ENCODE measurements at places on chromosomes 4 and X.

DNA sequence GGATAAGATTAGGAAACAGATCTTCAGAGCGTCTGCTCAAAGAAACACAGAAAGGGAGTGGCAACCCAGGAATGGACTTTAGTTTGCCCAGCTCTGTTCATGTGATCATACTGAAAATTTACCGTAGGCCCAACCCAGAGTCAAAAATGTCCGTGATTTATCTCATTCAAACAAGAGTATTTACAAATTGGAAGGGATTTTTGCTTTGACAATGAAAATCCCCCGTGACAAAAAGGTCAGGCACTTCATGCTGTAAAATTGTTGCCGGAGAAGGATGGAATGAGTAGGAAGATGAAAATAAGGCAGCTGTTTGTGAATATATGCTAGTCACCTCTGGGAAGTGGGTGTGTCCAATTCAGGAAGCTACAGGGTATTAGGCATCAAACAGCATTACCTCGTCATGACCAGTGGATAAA lies 1.2 kb downstream of the SULT1B1 start:
- no peak for DNase-seq

- DNase-seq, result no peak
Measured at GRCh38 chr4:106494066-106494465, 125.5 kb upstream of the GIMD1 start.

DNA sequence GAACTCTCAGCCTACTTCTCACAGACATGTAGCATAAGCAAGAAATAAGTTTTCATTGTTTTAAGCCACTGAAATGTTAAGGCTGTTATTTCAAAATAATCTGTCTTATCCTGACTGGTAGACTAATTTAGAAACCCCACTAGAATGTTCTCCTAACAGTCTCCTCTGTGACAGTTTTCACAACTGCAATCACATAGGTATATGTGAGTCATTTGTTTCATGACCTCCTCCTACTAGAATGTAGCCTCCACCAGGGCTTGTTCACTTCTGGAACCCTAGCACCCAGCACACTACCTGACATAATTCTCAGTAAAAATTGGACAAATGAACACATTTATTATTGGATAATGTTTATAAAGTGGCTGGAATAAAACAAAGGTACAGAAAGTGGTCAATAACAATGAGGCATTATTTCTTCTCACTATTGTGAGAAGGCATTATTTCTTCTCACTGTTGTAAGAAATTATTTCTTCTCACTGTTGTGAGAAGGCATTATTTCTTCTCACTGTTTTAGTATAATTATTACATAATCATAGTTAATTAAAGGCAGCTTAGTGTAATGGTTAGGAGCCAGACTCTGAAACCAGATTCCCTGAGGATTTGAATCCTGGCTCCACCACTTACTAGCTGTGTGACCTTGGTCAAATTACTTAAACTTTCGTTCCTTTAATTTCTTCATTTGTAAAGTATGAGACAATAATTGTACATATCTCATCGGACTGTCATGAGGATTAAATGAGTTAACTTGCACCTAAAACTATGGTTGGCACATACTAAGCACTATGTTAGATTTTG lies 251.5 kb downstream of the RASL11B start:
- no peak for DNase-seq

DNA sequence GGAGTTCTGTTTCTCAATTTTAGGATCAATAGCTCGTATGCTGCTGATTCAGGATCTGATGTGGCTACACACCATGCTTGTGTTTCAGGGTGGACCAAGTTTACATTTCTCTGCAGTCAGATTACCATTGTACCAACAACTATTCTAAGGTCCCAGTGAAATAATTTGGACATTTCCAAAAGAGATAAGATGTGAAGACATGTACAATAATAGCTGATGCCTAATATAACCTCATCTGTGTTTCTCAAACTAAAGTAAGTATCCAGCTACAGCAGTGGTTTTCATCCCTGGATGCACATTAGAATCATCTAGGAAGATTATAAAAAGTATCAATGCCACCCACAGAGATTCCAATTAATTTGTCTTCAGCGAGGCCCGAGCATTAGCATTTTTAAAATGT lies 209.7 kb downstream of the ANTXR2 start:
- no peak for DNase-seq

DNA sequence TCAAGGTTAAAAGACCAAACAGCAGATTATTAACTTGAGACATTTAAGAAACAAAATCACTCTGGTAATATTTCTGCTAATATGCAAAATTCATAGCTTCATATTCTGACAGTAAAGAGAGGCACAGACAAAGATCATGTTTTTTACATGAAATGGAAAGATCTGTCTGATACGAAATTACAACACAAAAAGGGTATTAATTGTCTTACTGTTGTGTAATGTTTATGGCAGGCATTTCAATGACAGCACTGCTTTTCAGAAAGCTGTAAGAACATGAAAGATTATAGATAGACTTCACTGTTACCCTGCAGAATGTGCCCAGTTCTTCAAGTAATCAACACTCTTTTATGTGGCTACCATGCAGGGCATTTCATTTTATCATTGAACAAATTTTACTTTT lies 15.4 kb downstream of the DCHS2 start:
- no peak for DNase-seq

- no peak for DNase-seq
Measured at GRCh38 chr4:121740796-121741409, 24.1 kb downstream of the SMIM43 start.

- DNase-seq, result no peak
Measured at GRCh38 chr4:62448911-62449310, 1248.8 kb downstream of the ADGRL3 start.

DNA sequence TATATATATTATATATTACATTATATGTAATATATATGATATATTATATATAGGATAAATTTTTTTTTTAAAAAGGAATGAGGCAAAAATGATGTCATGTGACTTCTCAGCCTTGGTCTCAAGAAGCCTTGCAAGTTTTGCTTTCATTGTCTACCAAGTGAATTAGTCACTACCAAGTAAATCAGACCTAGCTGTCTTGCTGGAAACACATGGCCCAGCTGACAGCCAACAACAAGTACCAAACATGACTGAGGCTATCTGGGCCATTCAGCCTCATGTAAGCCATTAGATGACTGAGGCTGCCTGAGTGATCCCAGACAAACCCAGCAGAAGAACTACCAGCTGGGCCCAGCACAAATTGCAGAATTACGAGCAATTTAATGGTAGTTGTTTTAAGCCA lies 44.9 kb downstream of the HAND2 start:
- DNase-seq, result no peak

DNA sequence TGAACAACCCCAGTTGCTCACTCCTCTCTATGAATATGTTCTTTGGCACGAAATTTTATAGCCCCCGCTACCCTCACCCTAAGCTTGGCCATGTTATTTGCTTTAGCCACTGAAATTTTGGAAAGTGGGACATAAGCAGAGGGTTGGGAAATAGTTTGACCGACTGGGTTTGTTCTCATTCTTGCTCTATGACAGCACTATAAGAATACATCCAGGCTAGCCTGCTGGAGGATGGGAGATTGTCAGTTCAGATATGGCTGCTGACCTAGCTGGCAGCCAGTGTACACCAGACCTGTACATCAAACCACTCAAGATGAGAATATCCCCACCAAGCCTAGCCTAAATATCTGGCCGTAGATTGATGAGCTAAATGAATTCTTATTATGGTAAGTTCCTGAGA lies 298.1 kb downstream of the PDGFC start:
- DNase-seq, result no peak

DNA sequence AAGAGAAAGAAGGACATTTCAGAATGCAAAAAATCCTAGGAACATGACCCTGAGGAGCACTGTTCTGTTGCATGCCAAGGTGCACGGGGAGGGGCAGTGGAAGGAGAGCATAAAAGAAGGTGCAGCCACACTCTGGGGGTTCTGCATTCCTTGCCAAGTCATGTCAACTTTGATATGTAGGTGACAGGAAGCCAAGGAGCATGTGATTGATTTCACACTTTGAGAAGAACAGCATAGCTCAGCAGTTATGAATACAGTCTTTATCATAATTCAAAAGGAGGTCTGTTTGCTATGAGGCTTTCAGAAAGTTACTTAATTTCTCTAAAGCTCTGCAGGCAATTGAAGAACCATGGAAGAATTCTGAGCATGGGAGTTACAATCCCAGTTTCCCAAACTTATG lies 50.6 kb downstream of the SCFD2 start:
- no peak for DNase-seq

DNA sequence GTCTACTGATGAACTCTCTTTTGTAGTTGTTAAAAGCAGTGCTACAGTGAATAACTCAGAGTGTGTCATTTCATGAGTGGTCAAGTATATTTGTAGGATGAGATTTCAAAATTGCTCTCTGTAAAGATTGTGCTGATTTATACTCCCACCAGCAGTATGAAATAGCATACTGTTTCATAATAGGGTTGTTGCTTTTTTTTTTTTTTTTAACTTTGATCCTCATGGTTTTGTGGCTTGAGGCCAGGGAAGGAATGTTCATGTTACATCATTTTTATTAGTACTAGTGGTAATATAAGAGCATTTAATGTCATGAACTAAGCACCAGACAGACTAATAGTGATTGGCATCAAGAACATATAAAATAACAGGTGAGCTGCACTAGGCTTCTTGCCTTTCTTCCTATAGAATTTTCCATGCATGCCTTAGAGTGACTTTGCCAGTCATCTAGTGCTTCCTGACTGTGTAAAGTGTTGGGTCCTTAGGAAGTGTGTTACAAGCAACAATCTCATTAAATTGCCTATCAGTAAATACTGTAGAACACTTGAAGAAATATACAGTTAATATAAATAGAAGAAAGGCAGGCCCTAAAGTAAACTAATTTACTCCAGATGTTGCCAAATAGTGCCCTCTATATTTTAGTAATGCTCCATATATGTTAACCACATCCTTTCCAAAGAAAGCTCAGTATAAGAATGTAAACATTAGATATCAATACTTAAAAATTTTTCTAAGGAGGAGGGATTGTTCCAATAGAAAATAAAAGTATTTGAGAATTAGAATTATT lies 38.6 kb upstream of the MSMO1 start:
- DNase-seq, result no peak

- DNase-seq, result no peak
Measured at GRCh38 chr4:52135171-52135570, 84.1 kb downstream of the SPATA18 start.

DNA sequence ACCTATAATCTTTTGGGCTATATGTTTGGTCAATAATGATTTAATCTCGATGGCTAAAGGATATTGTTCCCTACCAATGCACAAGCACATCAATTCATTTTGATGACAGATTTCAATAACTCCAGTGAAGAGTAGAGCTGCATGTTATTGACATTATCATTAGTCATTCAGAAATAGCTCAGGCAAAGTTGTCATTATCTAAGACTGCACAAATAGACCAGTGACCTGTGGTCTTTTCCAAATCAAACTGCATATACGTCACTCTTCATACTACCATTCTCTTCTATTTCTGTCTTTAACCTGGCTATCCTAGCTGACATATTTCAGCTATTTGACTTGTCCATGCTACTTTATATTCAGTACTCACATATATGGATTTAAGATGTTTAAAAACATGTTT lies 1050.8 kb downstream of the C4orf33 start:
- DNase-seq, result no peak

GRCh38 chrX:2501559-2502102 lies 855 bp upstream of the DHRSX start:
- no peak for DNase-seq

DNA sequence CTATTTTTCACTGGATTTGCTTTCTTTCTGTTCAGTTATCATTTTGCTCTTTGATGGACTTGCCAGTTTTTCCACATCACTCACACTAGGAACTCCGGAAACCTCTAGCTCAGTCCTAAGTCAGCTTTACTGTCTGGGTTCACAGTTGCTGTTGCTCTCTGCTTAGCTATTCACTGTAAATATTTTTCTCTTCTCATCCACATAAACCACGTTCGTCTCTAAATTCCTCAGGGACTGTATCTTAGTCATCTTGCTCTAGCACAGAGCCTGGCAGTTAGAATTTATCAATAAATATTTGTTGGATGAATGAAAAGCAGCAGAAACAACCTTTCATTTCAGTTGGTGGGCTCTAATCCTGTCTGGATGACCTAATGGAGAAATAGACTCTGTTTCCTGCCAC lies 119.4 kb upstream of the DMD start:
- DNase-seq, result no peak

DNA sequence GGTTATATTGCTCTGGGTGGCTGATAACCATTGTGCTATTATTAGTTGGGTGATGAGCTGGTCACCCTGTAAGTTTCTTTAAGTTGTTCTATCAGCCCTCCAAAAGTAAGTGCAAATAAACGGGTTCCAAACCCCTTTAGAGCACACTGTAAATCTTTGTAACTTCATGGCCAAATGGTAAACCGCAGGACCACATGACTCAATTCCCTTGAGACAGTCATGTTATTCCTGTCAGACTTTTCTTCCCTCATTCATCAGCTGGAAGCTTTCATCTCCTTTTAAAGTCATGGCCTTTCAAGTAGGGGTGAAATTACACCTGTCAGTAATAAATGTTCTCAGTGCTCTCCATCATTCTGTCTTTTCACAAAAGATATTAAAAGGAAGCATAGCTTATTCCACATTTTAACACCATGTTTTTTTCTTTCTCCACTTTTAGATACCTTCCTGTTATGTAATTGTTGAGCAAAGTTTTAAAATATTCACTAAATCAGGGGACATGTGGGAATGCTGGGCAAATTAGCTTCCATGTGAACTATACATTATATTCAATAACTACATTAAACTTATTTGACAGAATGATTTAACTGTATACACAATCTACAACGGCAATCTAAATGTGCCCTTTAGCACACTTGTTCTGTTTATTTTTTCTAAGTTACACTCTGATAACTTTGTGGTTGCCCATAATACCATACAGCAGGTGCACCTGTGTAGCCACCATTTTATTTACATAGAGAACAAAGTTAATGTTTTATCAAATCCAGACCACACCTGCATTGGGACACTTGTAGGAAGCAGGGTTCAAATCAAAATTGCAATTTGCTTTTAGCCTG lies 275.5 kb downstream of the CFAP299 start:
- no peak for DNase-seq

DNA sequence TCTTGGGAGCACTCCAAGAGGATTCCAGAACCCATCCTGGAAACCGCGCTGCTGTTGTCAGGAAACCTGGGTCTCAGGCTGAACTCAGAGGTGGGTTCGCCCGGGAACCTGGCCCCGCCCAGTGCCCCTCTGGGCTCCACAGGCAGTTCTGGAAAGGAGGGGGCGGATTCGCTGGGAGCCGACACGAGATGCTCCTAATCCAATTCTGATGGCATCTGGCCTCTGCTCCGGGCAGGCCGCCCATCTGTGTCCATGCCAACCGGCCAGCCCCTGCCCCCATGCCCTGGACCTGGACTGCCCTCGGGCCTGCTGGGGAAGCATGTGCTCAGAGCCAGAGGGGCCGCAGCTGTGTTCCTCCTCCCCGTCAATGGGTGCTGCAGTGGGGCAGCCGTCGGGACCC lies 21.0 kb downstream of the ATP2B3 start:
- no peak for DNase-seq

GRCh38 chr4:108172231-108172752 lies 3.6 kb upstream of the LEF1 start:
- DNase-seq, result no peak

DNA sequence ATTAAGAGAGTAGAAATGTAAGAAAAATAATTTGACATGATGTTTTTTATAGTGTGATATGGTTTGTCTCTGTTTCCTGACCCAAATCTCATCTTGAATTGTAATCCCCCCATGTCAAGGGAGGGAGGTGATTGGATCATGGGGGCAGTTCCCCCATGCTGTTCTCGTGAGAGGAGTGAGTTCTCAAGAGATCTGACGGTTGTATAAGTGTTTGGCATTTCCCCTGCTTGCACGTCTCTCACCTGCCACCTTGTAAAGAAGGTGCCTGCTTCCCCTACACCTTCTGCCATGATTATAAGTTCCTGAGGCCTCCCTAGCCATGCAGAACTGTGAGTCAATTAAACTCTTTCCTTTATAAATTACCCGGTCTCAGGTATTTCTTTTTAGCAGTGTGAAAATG lies 34.8 kb upstream of the EXOC1L start:
- no peak for DNase-seq

All from AG04449 (cell line).